ENCODE measurements at places on chromosomes 5 and 9.

GRCh38 chr9:109483744-109484429, 14.2 kb downstream of the PTPN3 start:
- peak; percentile 37 for DNase-seq

- no peak for DNase-seq
These were observed 857.2 kb upstream of the COX7C start for GRCh38 chr5:85760519-85760918.

GRCh38 chr5:175378444-175379028, 65.4 kb downstream of the DRD1 start:
- peak; percentile 66 for DNase-seq

DNA sequence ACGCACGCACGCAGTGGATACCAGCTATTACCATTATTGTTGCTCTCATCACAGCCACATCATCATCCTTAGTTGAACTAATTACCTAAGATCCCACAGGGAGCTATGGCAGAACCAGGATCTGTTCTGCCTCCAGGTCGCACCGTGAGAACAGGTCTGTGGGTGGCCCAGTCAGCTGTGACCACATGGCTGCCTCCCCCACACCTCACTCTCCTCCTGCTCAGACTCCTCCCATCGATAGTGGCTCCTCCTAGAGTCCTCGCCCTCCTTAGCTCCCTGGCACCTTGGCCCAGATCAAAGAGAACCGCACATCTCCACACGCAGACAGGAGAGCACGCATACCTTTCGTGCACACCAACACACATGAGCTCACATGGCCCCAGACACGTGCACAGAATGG, 32.4 kb upstream of the RPL26L1 start:
- DNase-seq, result no peak

DNA sequence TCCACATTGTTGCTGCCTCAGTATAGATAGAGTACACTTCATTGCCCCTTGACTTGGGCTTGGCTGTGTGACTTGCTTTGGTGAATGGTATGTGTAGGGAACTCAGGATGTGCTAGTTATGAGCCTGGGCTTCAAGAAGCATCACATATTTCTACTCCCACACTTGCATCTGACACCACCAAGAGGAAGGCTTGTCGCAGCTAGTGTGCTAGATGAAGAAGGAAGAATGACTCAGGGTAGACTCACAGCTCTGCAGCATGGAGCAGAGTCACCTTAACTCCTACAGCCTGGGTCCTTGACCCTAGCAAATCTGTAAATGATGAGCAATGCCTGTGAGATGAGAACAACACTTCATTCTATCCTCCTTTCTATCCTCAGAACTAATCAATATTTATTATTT, 261.8 kb downstream of the ASTN2 start:
- DNase-seq, result no peak

DNA sequence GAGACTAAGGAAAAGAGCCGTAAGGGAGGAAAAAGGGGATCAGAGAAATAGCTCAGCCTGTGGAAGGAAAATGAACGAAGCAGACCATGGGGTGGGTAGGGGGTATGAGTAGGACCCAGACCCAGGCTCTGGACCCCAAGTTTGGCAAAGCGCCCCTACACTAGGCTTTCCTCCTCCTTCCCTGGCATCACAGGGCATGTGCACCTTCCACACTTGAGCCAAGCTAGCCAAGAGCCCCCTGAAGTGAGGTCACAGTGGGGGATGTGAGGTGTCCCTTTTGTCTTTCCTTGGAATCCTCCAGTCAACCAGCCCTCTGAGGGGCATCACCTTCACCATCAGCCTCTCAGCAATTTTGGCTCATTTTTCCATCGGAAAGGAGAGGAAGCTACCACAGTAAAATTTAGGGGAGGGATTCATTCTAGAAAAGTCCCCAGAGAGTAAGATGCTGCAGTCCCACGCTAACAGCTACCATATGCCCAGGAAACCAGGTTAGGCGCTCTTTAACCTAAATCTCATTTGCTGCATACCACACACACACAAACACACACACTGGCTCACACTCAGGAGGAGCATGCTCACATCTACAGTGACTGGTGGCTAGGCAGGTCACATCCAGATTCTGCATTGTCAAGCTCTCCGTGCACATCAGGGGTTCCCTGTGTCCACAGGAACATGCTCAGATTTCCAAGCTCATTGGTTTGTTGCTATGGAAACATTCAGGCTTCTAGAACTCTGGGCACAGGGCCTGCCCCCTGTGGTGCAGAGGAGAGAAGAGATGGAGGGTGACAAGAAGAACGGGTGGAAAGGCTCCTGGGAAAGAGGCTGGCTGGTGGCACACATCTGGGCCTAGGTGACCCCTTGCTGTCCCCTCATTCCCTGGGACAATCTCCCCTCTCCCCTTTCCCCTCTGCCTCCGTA, 9.9 kb downstream of the REEP2 start:
- peak; percentile 80 for DNase-seq

GRCh38 chr5:19880859-19881436, 107.1 kb downstream of the CDH18 start:
- no peak for DNase-seq

GRCh38 chr5:98917433-98917832, 11.4 kb downstream of the CHD1 start:
- no peak for DNase-seq

DNA sequence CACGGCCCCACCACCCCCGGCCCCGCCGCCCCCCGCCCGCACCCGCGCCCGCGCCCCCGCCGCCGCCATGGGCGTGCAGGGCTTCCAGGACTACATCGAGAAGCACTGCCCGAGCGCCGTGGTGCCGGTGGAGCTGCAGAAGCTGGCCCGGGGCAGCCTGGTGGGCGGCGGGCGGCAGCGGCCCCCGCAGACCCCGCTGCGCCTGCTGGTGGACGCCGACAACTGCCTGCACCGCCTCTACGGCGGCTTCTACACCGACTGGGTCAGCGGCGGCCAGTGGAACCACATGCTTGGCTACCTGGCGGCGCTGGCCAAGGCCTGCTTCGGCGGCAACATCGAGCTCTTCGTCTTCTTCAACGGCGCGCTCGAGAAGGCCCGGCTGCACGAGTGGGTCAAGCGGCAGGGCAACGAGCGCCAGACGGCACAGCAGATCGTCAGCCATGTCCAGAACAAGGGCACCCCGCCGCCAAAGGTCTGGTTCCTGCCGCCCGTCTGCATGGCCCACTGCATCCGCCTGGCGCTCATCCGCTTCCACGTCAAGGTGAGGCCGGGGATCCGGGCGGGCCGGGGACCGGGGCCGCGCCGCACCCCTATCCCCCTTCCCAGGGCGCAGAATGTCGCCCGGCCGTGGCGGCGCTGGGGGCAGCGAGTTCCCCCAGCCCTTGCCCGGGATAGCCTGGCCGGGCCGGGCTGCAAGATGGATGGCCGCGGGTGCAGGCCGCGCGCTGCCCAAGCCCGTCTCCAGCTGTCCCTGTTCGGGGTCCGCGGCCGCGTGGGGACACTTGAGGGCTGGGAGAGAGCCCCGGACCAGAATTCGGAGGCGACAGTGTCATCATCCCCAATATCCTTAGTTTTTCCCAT, 594 bp downstream of the FAM120A start:
- peak; percentile 17 for DNase-seq

DNA sequence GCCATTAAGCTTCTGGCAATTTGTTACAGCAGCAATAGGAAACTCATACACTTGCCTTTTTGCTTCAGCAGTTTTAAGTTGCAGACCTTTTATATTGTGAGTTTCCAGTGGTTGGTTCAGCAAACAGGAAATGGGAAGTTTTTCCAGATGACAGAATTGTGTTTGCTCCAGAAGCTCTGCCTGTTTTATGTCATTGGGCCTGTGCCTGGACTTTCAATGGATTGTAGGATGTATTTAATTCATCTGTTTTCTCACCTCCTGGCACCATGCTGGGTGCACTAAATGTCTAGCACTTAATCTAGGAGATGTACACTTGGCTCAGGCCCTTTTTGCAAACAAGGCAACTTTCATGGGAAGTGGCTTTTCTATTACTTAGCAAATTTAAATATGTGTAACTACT, 100.4 kb upstream of the CLINT1 start:
- peak; percentile 1 for DNase-seq

GRCh38 chr9:10251490-10251889, 361.3 kb downstream of the PTPRD start:
- DNase-seq, result no peak

- no peak for DNase-seq
These were observed 21.5 kb upstream of the JADE2 start for GRCh38 chr5:134503937-134504437.

DNA sequence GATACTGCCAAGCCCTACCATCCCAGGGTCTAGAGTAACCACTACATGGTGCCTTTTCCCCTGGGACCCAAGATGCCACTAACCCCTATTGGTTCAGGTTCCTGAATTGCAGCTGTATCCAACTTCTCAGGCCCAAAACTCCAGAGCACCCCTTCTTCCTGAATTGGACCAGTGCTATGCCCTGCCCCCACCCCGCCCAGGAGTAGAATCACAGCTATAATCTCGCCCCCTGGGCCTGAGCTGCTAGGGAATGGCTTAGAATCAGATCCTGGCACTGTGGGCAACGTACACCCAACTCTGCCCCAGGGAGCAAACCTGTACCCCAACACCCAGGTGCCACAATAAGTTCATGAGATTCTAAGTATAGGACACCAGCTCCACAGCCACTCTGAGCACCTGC, 206.3 kb downstream of the CACNA1B start:
- no peak for DNase-seq

GRCh38 chr5:107329850-107330249, 340.9 kb downstream of the EFNA5 start:
- DNase-seq, result no peak

DNA sequence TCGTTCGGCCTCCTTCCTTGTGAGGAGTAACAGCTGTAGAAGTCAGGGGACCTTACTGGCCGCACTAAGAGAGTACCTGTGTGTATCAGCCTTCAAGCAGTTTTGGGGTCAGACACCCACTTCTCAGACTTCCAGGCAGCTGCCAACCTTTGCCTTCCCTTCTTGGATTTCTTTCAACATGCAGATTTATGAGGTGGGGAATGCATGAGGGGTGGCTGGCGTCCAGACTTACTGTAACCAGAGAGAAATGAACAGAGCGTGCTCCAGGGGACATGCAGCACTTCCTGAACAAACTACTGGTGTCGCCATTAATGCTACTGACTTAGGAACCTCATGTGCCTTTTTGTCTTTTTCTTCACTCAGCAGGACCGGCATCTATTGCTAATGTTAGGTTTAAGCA, 46.7 kb downstream of the INSYN2B start:
- no peak for DNase-seq

DNA sequence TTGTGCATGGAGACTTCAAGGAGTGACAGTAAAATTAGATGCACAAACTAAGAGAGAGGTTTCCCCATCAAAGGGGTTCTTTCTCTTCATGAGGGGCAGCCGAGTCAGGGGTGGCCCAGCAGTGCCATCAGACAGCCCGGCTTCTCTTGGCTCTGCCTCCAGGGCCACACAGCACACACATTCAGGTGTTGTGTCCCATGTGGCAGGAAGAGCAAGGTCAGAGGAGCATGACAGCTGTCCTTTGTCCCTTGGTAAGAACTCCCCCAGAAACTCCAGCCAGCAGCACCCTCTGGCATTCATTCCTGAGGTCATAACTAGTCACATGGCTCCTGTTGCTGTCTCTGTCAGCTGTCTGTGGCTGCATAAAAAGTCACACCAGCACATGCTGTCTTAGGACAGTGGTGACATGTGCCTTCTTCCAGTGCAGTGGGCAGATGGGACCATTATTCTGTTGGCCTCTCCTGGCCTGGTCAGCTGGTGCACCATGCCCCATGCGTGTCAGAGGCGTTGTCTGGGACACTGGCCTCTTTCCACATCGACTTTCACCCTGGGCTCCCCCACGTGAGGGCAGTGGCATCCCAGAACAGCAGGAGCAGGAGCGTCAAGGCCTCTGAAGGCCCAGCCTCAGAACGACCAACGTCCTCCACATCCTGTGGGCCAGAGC, 78.4 kb upstream of the OTULINL start:
- DNase-seq, result no peak

DNA sequence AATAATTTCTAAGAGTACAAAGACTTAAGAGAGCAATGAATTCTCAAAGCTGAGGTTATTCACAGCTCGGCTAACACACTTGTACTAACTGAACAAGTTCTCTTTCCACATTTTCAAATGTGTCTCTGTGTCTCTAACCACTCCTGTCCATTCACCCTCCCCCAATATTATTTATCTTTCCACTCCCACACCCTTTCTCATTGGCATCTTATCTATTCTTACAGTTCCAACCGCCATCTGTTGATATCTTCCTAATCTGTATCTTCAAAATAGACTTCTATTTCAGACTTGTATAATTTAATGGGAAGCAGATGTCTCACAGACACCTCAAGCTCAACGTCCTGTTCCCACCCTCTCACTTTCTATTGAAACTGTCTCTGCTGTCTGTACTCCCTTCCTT, 205.9 kb downstream of the ANXA1 start:
- no peak for DNase-seq

DNA sequence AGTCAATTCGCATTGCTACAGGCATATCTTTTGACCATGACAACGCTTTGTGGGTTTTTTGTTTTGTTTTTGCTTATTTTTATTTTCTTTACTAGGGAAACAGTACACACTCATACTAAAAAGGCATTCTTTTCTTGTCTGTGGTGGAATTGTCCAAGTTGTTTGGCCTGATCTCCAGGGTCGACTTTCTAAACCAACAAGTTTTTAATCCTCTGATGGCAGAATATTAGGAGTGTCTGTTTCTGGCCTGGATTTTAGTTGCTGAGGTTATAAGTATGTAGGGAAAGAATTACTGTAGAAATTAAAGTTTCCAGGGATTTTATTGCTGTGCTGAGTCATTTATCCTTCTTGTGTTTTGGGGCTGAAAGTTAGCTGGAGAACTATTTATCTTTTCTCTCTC, 218.5 kb downstream of the TAF11L14 start:
- DNase-seq, result no peak

DNA sequence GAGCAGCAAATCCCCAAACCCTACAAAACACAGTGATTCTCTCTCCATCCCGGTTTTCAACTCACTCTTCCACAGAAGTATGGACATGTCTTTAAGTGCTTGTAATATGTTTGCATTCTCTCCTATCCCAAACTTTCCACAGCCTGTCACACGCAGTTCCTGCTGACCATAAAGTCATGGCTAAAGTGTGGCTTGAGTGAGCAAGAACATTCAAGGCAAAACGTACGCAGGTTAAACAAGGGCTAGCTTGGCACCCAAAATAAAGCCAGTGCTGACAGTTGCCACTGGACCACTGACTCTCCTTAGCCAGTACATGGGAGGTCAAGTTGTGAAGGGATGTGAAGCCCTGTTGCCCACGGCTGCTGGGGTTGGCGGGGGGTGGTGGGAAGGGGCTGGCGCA, 211.1 kb upstream of the IRX1 start:
- no peak for DNase-seq
